ENCODE measurements at places on chromosomes 11 and 22. TPM values are rescaled to one million over a fixed set of nuclear protein-coding genes. Genes with fewer than 3 reads are reported as not detected.

The FAM181B gene
- total RNA-seq, result not detected

The PRODH gene
- 0.06 TPM for total RNA-seq

The TST gene
- 18.0 TPM for total RNA-seq

The OR56A3 gene
- not detected for total RNA-seq

The TSSK2 gene
- not detected for total RNA-seq

The MMP13 gene
- total RNA-seq, result not detected

The SC5D gene
- 38.4 TPM for total RNA-seq

The USP2 gene
- total RNA-seq, result 0.06 TPM

The ESAM gene
- 13.6 TPM for total RNA-seq

The PHRF1 gene
- total RNA-seq, result 27.9 TPM

Data from aortic smooth muscle cell (primary cell).